Stimulated activated CD8-positive, alpha-beta memory T cell treated with anti-CD3 and anti-CD28 coated beads, Interleukin-7, amount 100 ng/mL, for 1 hour (primary cell): ENCODE measurements at places on chromosomes 1 and 21.

DNA sequence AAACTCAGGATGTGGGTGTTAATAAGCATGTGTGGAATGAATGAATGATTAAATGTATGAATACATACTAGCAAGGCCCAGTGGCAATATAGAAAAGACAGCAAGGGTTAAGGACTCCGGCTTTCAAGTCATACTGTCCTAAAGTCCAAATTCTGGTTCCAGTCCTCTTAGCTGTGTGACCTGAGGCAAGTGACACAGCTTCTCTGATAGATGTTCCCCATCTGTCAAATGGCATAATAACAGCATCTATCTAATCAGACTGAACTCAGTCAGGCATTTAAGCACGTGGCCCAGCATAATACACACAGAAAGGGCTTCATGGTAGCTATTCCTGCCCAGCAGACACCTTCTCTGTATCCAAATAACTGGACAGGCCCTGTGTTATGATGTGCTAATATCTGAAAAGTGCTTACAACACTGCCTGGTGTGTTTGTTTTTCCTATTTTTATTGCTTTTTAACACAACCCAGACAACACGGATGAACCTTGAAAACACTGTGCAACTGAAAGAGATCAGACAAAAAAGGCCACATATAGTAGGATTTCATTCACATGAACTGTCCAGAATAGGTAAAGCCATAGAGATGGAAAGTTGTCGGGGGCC is 12.4 kb downstream of the ASAP3 start:
- no peak for DNase-seq

- DNase-seq, result no peak
Observed at GRCh38 chr1:13820055-13820454, 120.1 kb downstream of the PRDM2 start.

- DNase-seq, result no peak
Observed at GRCh38 chr1:225347123-225347683, 80.6 kb downstream of the LBR start.

DNA sequence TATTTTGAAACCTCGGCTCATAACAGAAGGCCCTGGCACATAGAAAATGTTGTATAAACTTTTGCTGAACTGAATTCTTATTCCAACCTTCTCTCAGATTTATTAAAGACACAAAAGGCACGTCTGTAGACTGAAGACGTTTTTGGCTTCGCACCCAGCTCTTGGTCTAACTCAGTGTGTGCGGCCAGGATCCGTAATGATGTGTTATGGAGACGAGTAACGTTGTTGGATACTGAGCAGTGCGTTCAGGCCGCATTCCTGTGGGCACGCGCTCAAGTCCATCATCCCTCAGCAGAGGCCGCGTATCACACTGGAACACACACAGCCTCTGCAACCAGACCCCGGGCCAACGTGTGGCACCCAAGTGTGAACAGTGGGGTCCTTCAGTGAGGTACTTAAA is 154.8 kb upstream of the RAB4A start:
- DNase-seq, result no peak

GRCh38 chr21:27365394-27365793 is 398.5 kb upstream of the ADAMTS5 start:
- no peak for DNase-seq

DNA sequence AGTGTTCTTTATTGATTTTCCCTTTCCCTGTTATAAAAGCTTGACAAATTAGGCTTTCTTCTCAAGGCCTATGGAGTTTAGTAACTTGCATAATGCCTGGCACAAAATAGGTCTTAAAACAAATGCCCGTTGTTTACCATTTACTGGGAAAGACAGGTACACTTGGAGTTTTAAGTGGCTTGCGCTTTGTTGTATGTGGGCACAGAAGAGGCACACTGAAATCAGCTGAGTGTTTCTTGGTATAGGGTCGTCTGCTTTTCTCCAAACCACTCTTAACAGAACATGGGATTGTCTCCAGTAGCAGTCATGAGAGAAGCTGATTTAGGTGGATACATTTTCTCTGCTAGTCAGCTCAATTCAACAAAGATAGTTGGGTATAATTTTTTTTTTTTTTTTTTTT is 132.5 kb downstream of the SYT14 start:
- no peak for DNase-seq

DNA sequence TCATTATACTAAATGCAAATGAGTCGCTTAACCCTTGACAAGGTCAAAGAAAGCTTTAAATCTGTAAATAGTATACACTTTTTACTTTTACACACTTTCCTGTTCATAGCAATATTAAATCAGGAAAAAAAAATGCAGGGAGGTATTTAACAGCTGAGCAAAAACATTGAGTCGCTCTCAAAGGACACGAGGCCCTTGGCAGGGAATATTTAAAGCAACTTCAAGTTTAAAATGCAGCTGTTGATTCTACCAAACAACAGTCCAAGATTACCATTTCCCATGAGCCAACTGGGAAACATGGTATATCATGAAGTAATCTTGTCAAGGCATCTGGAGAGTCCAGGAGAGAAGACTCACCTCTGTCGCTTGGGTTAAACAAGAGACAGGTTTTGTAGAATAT is 62.7 kb downstream of the CAPN2 start:
- no peak for DNase-seq

DNA sequence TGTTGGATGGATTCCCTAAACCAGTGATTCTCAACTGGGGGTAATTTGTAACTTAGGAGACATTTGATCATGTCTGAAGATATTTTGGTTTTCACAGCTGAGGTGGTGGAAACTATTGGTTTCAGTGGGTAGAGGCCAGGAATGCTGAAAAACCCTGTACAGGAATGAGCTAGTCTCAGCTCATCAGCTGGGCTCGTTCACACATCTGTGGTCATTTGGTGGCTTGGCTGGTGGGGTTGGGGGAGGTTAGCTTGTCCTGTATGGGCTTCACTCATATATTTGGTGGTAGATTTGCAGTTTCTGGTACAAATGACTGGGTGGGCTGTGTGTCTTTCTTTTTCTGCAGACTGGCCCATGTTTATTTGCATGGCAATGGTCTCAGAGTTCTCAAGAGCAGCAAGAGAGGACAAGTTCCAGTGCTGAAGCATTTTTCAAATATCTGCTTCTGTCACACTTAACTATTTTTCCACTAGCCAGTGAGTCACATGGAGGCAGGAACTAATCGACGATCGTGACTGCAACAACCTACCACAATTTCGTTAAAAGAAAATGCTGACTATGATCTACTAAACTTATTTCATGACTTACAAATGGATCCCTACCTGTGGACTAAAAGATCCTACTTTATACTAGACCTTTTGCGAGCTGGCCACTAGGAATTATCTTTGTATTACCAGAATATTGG is 321.7 kb upstream of the PLXNA2 start:
- DNase-seq, result no peak

- no peak for DNase-seq
Observed at GRCh38 chr1:69737527-69738185, 169.9 kb downstream of the LRRC7 start.

GRCh38 chr1:29412591-29412990 is 176.3 kb downstream of the PTPRU start:
- no peak for DNase-seq

- no peak for DNase-seq
Observed at GRCh38 chr1:61636376-61636775, 88.6 kb downstream of the TM2D1 start.

DNA sequence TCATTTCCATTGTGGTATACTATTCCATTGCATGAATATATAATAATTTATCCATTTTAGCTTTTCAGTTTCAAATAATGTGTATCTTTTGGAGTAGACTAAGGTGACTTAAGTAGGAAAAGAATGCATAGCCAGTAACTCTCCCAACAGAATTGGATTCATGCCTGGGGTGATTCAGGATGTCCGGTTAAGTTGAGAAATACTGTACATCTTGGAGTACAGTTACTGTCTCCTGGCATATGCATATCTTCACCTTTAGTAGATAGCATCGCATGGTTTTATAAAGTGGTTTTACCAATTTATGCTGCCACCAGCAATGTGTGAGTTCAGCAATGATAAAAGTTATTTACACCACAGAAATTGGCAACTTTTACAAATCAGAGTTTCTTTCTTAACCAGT is 18.6 kb upstream of the SLC6A9 start:
- no peak for DNase-seq

DNA sequence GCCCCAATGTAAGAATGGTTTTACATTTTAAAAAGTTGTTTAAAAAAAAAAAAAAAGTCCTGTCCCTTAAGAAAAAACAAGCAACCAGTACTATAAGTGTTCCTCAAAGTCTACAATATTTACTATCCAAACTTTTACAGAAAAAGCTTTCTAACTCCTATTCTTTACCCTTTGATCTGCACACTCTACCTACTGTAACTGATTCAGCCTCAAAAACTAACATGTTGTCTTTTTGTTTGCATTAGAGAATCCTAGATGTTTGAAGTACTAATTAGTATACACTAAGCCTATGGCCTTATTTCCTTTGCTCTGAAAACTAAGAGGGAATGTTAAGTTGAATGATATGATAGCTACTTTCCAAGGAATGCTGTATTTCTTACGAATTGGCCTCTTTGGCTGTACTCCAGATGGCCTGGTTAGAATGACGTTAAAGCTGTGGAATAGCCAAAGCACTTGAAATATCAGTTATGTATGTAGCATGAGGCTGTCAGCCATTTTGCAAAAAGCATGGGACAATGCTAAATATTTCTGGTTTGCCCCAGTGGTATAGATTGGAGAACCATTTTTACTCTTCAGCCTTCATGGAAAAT is 234.8 kb downstream of the GPR52 start:
- DNase-seq, result no peak

GRCh38 chr1:170049176-170049800 is 25.2 kb downstream of the KIFAP3 start:
- no peak for DNase-seq

DNA sequence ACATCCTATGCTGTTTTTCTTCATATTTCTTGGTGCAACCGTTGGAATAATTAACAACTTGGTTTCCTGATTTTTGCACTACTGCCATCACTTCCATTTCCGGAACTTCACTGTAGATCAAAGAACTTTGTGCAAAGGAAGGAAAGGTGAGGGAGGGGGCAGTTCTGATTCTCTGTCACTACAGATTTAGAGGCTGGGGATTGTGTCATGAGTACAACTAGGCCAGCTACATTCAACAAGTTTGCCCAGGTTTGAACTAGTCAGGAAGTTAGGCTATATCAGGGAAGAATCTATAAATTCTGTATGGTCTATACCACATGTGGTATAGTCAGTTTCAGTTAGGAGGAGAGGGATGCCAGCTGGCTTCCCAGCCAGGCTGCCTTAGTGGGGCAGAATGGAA is 84.2 kb downstream of the RGL1 start:
- no peak for DNase-seq

- DNase-seq, result no peak
Observed at GRCh38 chr1:118862755-118863154, 125.4 kb downstream of the TBX15 start.

GRCh38 chr21:41802684-41803083 is 35.8 kb upstream of the RIPK4 start:
- no peak for DNase-seq

DNA sequence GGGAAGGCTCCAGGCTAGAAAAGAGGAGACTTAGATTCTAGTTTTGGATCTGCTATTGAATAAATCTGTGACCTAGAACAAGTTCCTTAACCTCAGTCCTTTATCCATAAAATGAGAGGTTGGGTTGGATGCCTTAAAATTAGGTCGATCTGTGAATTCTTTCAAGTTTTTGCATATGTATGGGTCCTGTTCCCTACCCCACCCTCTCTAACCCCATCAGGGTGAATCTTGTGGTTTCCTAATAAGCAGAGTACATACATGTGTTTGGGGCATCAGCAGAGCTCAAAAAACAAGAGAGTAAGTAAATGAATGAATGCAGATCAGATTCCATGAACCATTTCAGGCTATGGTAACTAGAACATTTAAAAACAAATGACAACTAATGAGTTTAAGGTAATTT is 6.2 kb downstream of the SPRR4 start:
- no peak for DNase-seq

GRCh38 chr1:26148887-26149286 is 10.0 kb upstream of the FAM110D start:
- DNase-seq, result no peak

DNA sequence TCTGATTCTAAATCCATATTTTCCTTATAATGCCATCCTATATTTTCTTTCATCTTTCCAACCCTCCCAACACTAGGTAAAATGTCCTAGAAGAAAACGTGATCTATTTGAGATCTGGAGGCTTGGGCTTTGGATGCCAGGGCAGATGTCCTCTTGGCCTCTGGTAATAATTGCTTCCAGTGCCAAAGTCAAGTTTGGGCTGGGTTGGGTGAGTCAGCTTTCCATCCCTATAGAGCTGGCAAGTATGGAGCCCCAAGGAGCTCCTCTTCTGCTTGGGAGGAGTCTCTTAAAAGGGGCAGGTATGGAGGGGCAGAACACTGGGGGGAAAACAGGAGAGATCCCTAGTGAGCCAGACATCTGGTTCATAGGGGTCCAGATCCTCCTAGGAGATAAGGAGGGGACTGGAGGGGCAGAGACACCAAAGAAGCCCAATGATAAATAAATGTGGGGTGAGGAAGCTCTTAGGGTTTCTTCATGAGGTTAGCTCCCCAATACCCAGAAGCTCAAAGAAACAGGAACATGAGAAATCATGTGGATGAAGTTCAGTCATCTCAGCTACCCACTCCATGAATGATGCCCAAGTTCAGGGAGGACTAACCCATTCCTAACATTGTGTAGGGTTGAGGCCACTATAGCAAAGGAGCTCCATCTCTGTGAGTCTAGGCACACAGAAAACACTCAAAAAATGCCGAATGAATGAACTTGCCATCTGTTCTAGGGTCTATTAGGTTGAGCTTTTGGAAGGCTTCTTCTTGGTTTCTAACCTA is 3.5 kb downstream of the C1orf116 start:
- no peak for DNase-seq

GRCh38 chr1:53365437-53366063 is 37.7 kb upstream of the LRP8 start:
- DNase-seq, result no peak

- DNase-seq, result no peak
Observed at GRCh38 chr1:94296018-94296417, 58.6 kb upstream of the ARHGAP29 start.

DNA sequence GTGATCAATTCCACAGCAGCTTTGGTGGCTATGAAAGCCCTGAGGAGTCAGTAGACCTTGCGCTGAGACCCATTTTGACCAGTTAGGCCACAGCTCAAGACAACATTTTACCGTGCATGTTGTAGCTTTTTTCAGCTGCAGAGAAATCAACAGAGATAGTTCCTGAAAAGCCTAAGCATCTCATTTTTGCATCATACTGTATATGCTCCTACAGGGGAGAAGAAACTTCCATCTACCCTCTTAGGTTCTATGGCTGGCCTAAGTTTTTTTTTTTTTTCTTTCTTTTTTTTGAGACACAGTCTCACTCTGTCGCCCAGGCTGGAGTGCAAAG is 24.8 kb upstream of the EYA3 start:
- no peak for DNase-seq
